ENCODE measurements at places on chromosomes 11 and 22.
A peak's percentile ranks its signal among the peaks of the same experiment; 100 is the strongest.

DNA sequence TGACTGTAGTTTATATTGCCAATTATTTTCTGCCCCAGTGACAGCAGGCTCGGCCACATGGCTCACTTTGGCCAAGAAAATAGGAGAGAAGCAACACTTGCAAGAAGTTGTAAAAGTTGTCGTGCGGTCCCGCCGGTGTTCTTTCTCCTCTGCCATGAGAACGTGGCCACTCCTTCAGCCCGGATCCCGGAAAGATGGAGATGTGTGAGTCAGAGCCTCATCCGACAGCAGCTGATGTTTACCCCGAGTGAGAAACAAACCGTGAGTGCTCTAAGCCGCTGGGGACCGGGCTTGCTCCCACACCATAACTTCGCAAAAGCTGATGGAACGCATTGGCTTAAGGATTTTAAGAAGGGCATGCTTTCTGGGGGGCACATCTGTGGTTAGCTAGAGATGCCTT, 157.0 kb downstream of the CACNA1I start:
- DNase-seq, result no peak

GRCh38 chr11:102497061-102497460, 33.5 kb downstream of the MMP7 start:
- DNase-seq, result no peak

- DNase-seq, result no peak
Observed at GRCh38 chr11:130150790-130151189, 8.8 kb upstream of the ST14 start.

DNA sequence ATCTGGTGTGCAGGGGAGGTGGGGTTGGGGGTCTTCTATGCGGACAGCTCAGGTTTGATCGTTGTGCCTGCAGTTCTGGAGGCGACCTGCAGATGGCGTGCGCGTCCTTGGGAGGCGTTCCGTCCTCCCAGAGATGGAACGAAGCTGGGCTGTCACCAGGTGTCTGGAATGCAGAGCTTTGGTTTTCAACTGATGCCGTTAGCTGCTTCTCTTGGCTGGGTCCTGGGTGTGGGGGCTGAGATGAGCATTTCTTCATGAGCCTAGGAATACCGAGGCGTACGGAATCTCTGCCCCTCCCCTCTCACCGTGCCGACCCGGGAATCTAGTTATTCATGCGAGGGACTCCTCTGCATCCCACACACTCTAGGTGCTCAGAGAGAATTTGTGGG, 98.6 kb downstream of the CEP164 start:
- DNase-seq, result peak; percentile 70

DNA sequence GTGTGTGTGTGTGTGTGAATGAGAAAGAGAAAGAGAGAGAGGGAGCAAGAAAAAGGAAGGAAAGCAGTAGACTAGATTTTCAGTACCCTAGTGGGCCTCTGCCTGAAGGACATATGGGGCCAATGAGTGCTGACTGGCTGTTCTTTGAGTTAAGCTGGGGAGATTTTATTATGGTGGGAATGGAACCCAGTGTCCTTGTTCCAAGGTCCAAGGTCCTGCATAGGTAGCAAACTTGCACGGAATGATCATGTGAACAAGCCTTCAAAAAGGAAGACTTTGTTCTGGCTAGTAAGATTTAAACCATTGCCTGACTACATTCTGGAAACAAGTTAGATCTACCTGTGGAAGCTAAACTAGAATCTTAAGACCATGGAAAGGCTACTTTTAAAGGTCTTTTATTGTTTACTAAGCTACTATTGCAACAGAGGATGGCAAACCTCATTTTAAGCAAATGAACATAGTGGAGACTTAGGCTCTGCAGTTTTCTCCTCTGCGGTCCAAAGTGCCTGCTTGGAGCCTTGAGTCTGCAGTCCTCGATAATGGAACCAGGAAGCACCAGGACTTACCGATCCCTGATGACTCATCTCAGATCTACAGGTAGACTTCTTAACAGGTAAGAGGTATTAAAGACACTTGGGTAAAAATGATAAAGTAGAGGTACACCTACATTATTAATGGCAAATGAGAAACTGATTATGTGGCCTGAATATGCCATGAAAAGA, 10.2 kb upstream of the GRAMD1B start:
- DNase-seq, result no peak

DNA sequence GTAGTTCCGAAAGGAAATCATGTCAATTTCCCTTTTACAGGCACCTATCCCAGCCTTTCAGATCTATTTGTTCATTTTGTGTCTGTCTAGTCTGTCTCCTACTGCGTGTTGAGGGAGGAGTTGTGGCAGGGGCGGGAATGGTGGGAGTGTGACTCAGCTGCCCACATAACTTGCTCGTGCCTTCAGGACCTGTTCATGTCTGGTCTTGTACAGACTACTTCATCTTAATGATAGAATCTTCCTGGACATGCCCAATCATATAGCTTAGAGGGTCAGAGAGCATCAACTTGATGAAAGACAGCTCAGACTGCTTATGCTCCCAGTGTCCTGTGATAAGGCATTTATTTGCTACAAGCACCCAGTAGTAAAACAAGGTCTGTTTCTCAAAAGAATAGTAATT, 61.0 kb upstream of the BIRC3 start:
- DNase-seq, result no peak

GRCh38 chr22:47337161-47337621, 574.7 kb downstream of the TBC1D22A start:
- DNase-seq, result no peak

- DNase-seq, result no peak
Observed at GRCh38 chr22:36765943-36766450, 9.9 kb downstream of the IFT27 start.

DNA sequence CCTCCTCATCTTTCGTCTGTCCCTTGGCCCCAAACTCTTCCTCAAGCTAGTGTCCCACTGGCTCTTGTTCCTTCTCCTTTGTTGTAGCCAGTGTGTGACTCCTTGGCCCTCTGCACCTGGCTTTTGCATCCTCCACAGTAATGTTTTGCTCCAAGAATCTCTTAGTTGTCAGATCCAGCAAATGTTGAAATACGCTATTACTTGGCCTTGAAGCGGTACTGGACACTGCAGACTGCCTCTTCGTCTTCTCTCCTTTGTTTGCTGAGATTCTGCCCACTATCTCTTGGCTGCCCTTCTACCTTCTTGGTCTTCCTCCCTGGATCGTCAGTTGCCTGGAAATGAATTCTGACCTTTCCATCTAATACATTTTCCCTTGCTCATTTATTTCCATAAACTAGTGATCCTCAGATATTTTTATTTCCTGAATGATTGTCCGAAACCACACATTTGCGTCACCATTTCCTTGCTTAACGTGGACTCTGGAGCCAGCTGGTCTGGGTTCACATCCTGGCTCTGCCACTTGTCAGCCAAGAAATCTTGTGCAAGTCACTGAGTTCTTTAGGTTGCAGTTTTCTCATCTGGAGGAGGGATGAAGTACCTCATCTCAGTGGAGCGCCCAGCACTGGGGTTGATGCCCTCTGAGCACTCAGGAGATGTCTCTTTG, 113.6 kb downstream of the LDLRAD3 start:
- DNase-seq, result no peak

DNA sequence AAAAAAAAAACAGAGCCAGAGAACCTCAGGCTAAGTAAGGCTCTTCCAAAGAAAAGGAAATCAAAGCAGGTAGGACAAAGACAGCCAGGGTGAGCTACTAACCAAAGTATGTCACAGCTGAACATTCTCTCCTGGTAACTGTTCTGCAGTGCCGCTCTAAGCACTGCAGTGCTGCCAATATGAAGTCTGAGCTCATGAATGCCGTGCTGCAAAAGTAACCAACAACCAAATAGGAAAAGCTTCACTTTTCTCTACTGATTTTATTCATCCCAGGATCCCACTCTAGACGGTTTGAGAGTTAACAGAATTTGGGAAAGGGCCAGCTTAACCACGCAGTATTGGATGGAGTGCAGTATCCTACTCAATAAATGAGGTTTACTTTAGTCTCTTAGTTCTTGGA, 3.5 kb downstream of the SIK3 start:
- DNase-seq, result no peak

Data from T-helper 9 cell (primary cell).